ENCODE measurements at places on chromosomes 4 and X.

DNA sequence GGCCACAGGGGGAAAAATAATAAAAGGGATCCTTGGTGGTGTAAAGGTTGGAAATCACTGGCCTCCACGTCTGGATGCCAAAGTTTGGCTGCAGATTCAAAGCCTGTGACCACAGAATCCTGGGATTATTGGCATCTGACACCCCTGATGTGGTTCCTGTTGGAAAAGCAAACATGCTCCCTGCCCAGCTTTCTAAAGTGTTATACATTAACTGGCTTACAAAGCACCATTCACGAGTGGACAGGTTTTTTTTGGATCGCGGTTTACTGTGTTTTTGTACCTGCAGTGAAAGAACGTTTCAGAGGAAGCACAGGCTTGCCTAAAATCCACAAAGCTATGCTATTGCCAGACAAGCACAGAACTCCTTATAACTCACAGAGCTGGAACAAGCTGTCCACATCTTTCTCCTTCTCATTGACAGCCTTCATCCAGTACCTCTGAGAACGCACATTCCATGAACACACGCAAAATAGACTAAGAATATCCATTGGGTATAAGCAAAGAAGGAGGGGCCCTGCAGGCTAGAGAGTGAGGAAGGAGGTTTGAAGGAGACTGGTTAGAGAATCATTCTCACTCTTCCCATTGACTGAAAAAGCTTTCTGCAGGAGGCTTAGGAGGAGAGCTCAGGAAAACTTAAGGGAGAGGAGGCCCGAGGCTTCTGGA, 14.5 kb upstream of the CAPN6 start:
- DNase-seq = no peak

- DNase-seq = no peak
These were observed 538 bp downstream of the SCML2 start for GRCh38 chrX:18353931-18354368.

- DNase-seq = no peak
These were observed 321.7 kb downstream of the ANK2 start for GRCh38 chr4:113371111-113371510.

DNA sequence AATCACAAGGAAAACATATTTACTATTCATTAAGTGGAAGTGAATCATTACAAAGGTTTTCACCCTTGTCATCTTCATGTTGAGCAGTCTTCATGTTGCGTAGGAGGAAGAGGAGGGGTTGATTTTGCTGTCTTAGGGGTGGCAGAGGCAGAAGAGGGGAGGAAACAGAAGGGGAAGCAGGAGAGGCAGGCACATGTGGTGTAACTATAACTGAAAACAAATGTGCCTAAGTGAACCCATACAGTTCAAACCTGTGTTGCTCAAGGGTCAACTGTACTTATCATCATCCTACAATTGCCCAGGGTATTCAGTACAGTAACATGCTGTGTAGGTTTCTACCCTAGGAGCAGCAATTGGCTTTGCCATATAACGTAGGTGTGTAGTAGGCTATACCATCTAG, 47.2 kb downstream of the SYNPO2 start:
- no peak for DNase-seq

- no peak for DNase-seq
These were observed 765 bp upstream of the SULT1E1 start for GRCh38 chr4:69860521-69861298.
